ENCODE measurements at places on chromosomes 3 and 15.

- DNase-seq = no peak
Observed at GRCh38 chr3:135140591-135140990, 345.5 kb downstream of the EPHB1 start.

DNA sequence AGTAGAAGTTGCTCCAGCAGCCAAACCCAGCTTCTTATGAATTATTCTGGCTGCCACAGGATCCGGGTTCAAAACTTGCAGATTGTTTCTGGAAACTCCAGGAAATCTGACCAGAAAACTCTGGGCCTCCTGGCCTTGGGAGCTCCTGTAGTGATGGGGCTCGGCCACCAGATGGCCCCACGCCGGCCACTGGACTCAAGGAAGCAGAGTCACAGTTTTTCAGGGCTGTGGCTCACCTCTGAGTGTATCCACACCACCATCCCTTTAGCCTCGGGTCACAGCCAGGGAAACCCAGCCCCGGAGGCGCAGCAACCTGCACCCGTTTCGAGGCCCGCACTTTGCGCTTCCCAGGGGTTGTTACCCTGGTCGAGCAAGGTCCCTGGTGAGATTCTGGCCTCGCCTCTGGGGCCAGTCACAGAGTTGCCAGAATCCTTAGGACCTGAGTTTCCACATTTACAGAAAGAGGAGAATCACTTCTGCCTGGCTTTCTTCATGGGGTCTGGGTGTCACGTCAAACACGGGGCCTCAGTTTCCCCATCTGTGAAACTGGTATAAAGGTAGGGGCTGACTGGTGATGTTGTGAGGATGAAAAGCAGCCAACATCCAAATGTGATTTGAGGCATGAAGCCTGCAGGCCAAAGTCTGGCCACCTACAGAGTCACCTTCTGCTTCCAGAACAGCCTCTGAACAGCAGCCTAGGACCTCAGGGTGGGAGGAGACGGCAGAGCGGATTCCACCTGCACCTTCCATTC is 53.5 kb upstream of the LCTL start:
- DNase-seq = peak; percentile 9

- DNase-seq = no peak
Observed at GRCh38 chr3:14457999-14458398, 55.6 kb downstream of the SLC6A6 start.

DNA sequence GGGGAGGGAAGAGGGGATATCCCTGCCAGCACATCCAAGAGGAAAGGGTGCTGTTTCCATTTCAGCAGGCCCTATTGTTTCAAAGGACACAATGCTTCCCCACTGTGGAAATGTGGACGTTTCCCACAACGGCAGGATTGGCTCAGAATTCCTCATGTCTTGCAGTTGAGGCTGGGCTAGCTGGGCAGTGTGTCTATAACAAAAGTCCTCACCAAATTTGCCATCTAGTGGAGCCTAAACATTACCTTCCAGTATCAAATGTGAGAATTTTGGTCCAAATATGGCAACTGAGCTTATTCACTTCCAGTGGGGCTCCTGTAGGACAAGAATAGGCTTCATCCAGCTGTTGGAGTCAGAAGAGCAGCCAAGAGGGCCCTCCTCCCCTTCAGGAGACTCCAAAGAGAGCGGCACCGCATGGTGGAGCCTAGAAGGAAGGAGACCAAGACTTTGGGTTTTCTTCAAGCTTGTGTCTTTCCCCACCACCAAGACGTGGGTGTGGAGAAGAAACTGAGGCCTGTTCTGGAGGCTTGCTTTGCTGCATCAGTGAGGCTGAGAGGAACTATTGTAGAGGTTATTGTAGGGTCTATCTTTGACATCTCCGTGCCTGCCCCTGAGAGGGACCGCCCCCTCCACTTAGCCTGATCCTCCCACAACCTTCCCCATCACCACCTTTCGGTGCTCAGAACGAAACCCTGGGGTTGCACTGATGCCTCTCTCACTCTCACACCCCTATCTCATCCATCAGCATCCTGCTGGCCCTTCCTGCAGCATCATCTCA is 45.3 kb upstream of the SLCO2A1 start:
- no peak for DNase-seq
